ENCODE measurements at places on chromosomes 6 and 20. TPM values are rescaled to one million over a fixed set of nuclear protein-coding genes. Genes with fewer than 3 reads are reported as not detected.

Gene HAO1
- total RNA-seq = not detected

Gene SIRT5
- total RNA-seq = 15.3 TPM

DNA sequence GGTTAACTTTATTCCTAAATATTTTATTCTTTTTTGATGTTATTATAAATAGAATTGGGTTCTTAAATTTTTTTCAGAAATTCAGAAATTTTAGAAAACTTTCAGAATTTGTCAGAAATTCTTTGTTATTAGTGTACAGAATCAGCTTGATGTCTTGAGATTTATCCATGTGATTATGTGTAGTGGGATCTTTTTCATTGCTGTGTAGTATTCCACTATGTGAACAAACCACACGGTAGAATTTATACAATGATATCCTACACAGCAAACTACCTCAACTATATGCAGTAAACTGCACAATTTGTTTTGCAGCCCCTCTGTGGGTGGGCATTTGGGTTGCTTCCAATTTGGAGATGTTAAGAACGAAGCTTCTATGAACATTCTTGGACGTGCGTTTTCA, 43.9 kb downstream of the PACSIN1 start:
- no peak for DNase-seq

GRCh38 chr6:39221779-39222641, 7.3 kb downstream of the KCNK5 start:
- no peak for DNase-seq

- DNase-seq = no peak
These were observed 77.8 kb downstream of the TRAM2 start for GRCh38 chr6:52499026-52499425.

GRCh38 chr20:62879275-62880146, 17.9 kb upstream of the TCFL5 start:
- DNase-seq = no peak

- DNase-seq = no peak
These were observed 187.1 kb upstream of the CEP162 start for GRCh38 chr6:84414531-84414930.

DNA sequence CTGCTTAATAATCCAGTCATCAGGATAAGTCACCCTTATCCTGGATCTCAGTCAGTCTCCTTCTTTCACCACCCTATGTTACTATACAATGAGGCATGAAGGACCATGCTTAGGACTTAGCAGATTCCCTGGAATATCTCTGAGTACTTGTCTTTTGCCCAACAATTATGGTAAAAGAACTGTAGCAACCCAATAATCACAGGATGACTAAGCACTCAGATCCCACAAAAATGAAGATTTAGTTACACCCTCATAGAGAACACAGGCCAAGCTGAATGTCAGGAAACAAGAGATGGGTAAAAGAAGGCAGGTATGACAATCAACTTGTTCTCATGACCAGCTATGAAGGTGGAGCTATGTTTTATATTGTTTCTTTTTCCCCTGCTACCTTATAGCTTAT, 91.4 kb downstream of the EDN1 start:
- DNase-seq = no peak

GRCh38 chr20:62055106-62055861, 10.4 kb downstream of the TAF4 start:
- DNase-seq = no peak

GRCh38 chr20:51597389-51598231, 55.1 kb upstream of the NFATC2 start:
- DNase-seq = no peak

DNA sequence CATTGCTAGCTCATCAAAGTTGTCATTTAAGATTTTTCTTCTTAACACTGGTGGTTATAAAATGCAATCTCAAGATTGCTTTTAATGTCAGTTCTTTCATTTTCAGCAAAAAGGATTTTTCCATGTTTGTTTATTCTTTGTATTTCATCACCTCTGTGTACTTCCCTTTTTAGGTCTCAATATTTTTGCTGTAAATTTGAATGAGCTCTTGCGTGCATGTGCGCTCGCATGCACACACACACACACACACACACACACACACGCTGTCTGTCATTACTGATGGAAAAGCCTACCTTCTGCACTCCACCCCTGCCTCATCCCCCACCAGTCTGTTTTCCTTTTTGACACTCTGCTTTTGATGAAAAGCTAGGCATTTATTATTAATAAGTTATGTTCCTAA, 85.3 kb upstream of the FYN start:
- DNase-seq = no peak
